Mesothelial cell of epicardium (in vitro differentiated cells): ENCODE measurements at places on chromosomes 11 and 22. TPM values are rescaled to one million over a fixed set of nuclear protein-coding genes. Genes with fewer than 3 reads are reported as not detected.

SORL1 gene
- 28.0 to 32.8 TPM (median 29.8 TPM) in 3 replicates for total RNA-seq

ACRV1 gene
- 0.25 TPM in 1 of 3 replicates, not detected in the others for total RNA-seq

C11orf87 gene
- 0.80 to 0.88 TPM (median 0.86 TPM) in 3 replicates for total RNA-seq

GRCh38 chr11:40517122-40517521, 942.3 kb downstream of the LRRC4C start:
- DNase-seq, result no peak

PATE2 gene
- total RNA-seq, result 0.20 TPM in 2 of 3 replicates, not detected in the other

GRCh38 chr11:19435306-19435989, 194.7 kb upstream of the E2F8 start:
- DNase-seq, result no peak

DENND5A gene
- 84.9 to 89.6 TPM (median 85.5 TPM) in 3 replicates for total RNA-seq

SLC22A6 gene
- not detected in 3 replicates for total RNA-seq

GRCh38 chr11:78417175-78417887, at the start of gene GAB2:
TSS of gene GAB2 (minus strand) at chr11:78417820. CDS start at chr11:78417720, 100 bp downstream.
- no peak for DNase-seq
